ENCODE measurements at places on chromosomes 2 and 18. TPM values are rescaled to one million over a fixed set of nuclear protein-coding genes. Genes with fewer than 3 reads are reported as not detected.

GRCh38 chr2:24482251-24482971, 8.6 kb upstream of the NCOA1 start:
- no peak overlapping the region for H3K4me3 ChIP-seq
- no peaks in the 10 kb centered on the region for H3K36me3 ChIP-seq
- no peaks in the 10 kb centered on the region for H3K27me3 ChIP-seq
- H3K4me1 ChIP-seq, result no peaks in the 10 kb centered on the region

GRCh38 chr2:133986081-133986837, 267.6 kb upstream of the MGAT5 start:
- no peak for DNase-seq
- no peaks in the 10 kb centered on the region for H3K27me3 ChIP-seq
- H3K4me1 ChIP-seq, result peaks cover 11% of the 10 kb centered on the region
- no peaks in the 10 kb centered on the region for H3K36me3 ChIP-seq

- H3K27me3 ChIP-seq, result no peaks in the 10 kb centered on the region
- no peak for DNase-seq
These were observed 5.3 kb downstream of the CERS6 start for GRCh38 chr2:168461178-168461941.

- no peak overlapping the region for H3K4me3 ChIP-seq
- no peak overlapping the region for H3K27ac ChIP-seq
- DNase-seq, result no peak
- no peaks in the 10 kb centered on the region for H3K4me1 ChIP-seq
- peaks cover 1% of the 10 kb centered on the region for H3K27me3 ChIP-seq
These were observed 601.2 kb downstream of the LRRTM4 start for GRCh38 chr2:76921006-76921405.

DNA sequence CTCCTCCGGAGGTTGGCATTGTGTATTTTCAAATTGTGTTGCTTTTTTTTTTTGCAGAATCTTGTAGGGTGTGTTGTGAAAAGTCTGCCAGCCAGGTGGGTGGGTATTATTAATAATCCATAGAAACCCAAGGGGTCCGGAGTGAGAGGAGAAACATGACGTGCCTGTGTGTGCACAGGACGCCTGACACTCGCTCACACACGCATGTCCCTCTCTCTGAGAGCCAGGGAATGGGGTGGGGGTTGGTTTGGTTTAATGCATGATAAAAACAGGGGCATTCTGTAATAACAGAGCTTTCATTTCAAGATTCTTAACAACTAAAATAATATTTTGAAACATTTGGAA, 224.8 kb downstream of the FAM210A start:
- peak overlapping the region; percentile 70 for H3K4me3 ChIP-seq
- peaks cover 74% of the 10 kb centered on the region for H3K4me1 ChIP-seq
- no peak for DNase-seq
- H3K36me3 ChIP-seq, result peaks cover 25% of the 10 kb centered on the region
- no peaks in the 10 kb centered on the region for H3K27me3 ChIP-seq
- peak overlapping the region; percentile 100 for H3K27ac ChIP-seq

DNA sequence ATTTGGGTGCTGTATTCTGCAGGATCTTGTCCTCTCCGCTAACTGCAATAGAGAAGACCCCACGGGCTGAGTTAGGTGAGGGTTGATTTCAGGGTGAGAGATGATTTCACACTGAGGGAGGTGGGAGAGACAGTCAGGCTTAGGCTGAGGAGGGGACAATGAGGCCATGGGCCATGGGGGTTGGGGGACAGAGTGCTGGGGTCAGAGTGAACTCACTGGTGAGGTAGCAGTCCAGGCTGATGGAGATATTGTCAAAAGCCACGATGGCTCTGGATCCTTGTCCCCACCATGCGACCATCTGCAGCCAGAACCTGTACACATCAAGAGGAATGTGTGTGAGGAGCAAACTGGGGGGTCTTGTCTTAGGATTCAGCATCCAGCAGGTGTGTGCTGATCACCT, 160.0 kb downstream of the CLIP4 start:
- no peak overlapping the region for H3K4me3 ChIP-seq
- no peak for DNase-seq
- H3K27ac ChIP-seq, result no peak overlapping the region
- H3K4me1 ChIP-seq, result no peaks in the 10 kb centered on the region

GRCh38 chr2:127097471-127097765, 9.5 kb downstream of the BIN1 start:
- H3K4me3 ChIP-seq, result no peak overlapping the region
- H3K36me3 ChIP-seq, result no peaks in the 10 kb centered on the region
- DNase-seq, result peak; percentile 66
- no peaks in the 10 kb centered on the region for H3K27me3 ChIP-seq
- H3K4me1 ChIP-seq, result peaks cover 80% of the 10 kb centered on the region

- no peak overlapping the region for H3K4me3 ChIP-seq
- peaks cover 86% of the 10 kb centered on the region for H3K4me1 ChIP-seq
- H3K27ac ChIP-seq, result peak overlapping the region; percentile 97
- H3K36me3 ChIP-seq, result peaks cover 2% of the 10 kb centered on the region
- H3K27me3 ChIP-seq, result no peaks in the 10 kb centered on the region
These were observed 8.6 kb upstream of the KCNE4 start for GRCh38 chr2:223043164-223043941.

DNA sequence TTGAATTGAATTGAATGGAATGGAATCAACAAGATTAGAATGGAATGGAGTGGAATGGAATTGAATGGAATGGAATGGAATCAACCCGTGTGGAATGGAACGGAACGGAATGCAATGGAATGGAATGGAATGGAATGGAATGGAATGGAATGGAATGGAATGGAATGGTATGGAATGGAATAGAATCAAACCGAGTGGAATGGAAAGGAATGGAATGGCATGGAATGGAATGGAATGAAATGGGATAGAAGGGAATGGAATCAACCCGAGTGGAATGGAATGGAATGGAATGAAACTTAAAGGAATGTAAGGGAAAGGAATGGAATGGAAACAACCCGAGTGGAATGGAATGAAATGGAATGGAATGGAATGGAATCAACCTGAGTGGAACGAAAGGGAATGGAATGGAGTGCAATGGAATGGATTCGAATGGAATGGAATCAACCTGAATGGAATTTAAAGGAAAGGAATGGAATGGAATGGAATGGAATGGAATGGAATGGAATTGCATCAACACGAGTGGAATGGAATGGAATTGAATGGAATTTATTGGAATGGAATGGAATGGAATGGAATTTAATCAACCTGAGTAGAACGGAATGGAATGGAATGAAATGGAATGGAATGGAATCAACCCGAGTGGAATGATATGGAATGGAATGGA, 1146.6 kb downstream of the RPIA start:
- no peak overlapping the region for H3K27ac ChIP-seq
- no peak overlapping the region for H3K4me3 ChIP-seq
- H3K27me3 ChIP-seq, result no peaks in the 10 kb centered on the region
- no peaks in the 10 kb centered on the region for H3K4me1 ChIP-seq

GRCh38 chr2:234827096-234827860, 124.5 kb upstream of the SH3BP4 start:
- no peak overlapping the region for H3K4me3 ChIP-seq
- no peak for DNase-seq
- H3K36me3 ChIP-seq, result no peaks in the 10 kb centered on the region
- H3K27me3 ChIP-seq, result no peaks in the 10 kb centered on the region
- H3K4me1 ChIP-seq, result peaks cover 5% of the 10 kb centered on the region

DNA sequence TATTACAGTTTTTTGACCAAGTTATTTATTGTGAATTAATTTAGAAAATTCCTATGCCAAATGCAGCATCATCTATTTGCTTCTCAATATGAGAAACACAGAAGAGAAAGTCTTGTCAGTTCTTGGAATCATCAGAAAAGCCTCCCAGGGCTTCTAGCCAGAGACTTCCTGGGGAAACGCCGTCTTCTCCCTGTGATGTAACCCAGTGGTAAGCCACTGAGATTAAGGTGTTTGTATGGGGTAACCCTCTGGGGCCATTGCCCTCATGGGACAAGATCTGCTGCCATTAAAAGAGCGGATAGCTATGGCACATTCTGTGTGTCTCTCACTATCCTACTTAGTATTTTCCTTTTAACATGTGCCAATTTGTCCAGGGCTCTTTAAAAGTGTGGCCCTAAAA, 28.0 kb downstream of the ANKRD29 start:
- peaks cover 10% of the 10 kb centered on the region for H3K4me1 ChIP-seq
- no peak overlapping the region for H3K4me3 ChIP-seq
- peaks cover 6% of the 10 kb centered on the region for H3K27me3 ChIP-seq
- H3K36me3 ChIP-seq, result no peaks in the 10 kb centered on the region

DNA sequence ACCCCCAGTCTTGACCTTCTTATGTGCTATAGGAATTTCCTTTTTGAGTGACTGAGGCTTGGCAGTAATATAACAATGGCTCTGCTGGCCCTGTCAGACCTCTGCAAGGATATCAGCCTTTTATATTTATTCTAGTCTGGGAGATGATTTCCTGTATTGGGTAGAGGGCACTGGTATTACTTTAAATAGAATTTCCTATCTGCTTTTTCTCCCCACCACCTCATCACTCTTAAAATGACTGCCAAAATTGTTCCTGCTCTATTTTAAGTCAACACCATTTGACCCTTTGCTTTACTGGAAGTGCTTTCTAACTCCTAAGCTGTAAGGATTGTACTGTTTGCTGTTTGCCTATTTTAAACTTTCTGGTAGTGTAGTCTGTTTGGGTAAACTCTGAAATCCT, 658.4 kb upstream of the FSHR start:
- H3K36me3 ChIP-seq, result no peaks in the 10 kb centered on the region
- no peak overlapping the region for H3K27ac ChIP-seq
- peaks cover 1% of the 10 kb centered on the region for H3K27me3 ChIP-seq
- H3K4me3 ChIP-seq, result no peak overlapping the region
- DNase-seq, result no peak

GRCh38 chr2:143148757-143149156, 19.5 kb downstream of the ARHGAP15 start:
- peaks cover 19% of the 10 kb centered on the region for H3K27me3 ChIP-seq
- peaks cover 8% of the 10 kb centered on the region for H3K4me1 ChIP-seq
- no peaks in the 10 kb centered on the region for H3K36me3 ChIP-seq
- H3K27ac ChIP-seq, result no peak overlapping the region
- no peak overlapping the region for H3K4me3 ChIP-seq

DNA sequence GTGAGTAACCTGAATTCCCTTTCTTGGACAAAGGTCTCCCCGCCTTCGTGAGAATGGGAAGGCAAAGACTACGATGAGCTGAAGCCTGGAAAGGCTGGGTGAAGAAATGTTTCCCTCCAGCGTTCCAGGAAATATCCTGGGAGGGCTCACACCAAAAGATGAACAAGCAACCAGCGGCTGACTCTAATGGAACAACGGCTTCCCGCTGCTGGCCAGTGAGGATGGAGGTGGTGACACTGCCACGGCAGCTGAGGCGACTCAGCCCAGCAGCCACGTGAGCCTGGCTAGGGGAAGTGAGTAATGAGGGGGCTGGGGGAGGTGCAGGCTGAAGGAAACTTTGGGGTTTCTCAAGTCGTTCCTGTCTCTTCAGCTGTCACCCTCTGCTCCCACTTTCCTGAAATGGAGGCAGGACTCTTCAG, 105.0 kb upstream of the SMAD7 start:
- peaks cover 34% of the 10 kb centered on the region for H3K4me1 ChIP-seq
- no peaks in the 10 kb centered on the region for H3K27me3 ChIP-seq
- H3K36me3 ChIP-seq, result peaks cover 2% of the 10 kb centered on the region
- H3K27ac ChIP-seq, result peak overlapping the region; percentile 87

GRCh38 chr18:41645589-41646360, 309.3 kb upstream of the PIK3C3 start:
- H3K4me1 ChIP-seq, result peaks cover 10% of the 10 kb centered on the region
- H3K4me3 ChIP-seq, result no peak overlapping the region
- H3K36me3 ChIP-seq, result no peaks in the 10 kb centered on the region
- DNase-seq, result no peak

DNA sequence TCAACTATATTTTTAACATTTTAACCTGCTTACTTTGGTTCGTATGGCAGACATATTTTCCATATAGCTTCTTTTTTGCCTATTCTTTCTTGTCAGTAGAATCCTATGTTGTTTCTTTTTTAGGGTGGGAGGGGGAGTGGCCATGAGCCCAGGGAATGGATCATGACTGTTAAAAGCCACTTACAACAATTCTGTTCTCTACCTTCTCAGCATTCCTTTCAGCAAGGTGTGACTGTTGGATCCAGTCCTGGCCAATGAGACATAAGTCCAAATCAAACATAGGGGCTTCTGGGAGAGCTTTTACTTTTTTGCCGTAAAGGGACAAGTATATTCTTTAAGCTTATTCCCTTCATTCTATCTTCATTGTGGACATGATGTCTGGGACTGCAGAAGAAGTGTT, 25.0 kb upstream of the DNAH6 start:
- DNase-seq, result no peak
- no peak overlapping the region for H3K27ac ChIP-seq
- H3K4me1 ChIP-seq, result peaks cover 28% of the 10 kb centered on the region
- no peak overlapping the region for H3K4me3 ChIP-seq

DNA sequence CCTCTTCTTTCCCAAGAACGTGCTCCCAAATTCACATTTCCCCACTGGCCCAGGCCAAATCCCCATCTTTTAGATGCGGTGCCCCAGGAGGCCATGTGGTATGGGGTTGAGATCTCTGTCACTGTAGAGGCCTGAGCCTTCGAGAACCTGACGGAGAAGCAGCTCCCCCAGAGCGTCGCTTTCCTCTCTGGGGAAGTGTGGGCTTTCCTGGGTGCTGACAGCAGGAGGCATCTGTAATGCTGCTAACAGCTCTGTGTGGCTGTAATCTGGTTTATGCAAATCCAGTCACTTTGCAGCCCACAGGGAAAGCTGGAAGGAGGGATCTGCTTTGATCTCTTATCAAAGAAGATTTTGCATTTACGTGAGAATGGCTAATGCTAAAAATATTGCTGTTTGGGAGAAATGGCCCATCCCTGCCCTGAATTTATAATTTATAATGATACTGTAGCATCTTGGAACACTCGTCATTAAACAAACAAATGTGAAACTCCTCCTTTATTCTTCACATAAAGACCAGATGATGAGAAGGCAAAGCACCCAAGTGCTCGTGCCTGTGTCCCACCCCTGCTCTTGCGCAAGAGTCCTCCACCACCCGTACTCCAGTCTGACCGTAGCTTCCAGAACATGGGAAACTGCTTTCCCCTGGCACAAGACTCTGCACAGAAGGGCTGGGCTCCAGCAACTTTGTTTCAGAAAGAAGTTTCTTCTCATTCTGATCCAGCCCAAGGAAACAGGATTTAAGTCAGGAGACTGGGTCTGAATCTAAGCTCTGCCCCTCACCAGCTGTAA, 109.9 kb upstream of the EPC2 start:
- no peaks in the 10 kb centered on the region for H3K4me1 ChIP-seq
- no peak overlapping the region for H3K4me3 ChIP-seq
- H3K36me3 ChIP-seq, result no peaks in the 10 kb centered on the region
- no peaks in the 10 kb centered on the region for H3K27me3 ChIP-seq
- DNase-seq, result no peak

The CNDP1 gene
- 0.22 TPM for total RNA-seq

The ALPP gene
- total RNA-seq, result not detected

The ZAP70 gene
- 0.41 TPM for total RNA-seq

The MROH2A gene
- total RNA-seq, result not detected

The AQP12B gene
- total RNA-seq, result not detected

The HRH4 gene
- total RNA-seq, result not detected

The DNAJC5G gene
- not detected for total RNA-seq

The C2orf81 gene
- total RNA-seq, result 3.4 TPM

The DLGAP1 gene
- 6.0 TPM for total RNA-seq

The MALL gene
- 0.60 TPM for total RNA-seq
